NCI-H1436 treated with DMSO at 0.1 percent for 48 hours (cell line): ENCODE measurements at places on chromosomes 7 and 10.

DNA sequence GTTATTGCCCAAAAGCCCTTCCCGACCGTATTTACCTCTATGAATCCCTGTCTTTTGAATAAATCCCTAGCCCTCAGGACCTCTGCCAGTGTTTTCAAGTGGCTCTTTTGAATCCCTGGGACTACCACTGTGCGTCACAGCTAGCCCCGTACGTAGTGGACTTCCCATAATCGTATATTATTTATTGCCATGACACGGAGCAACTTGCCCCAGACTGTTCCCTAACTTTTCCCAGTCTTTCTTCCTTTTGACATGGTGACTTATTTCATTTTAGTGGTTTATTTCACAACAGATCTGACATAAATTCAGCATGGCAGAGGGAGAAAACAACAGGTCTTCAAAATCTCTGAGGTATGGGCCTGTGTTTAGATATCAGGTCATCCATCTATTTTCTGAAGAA, 318.6 kb upstream of the KLF6 start:
- DNase-seq = no peak

DNA sequence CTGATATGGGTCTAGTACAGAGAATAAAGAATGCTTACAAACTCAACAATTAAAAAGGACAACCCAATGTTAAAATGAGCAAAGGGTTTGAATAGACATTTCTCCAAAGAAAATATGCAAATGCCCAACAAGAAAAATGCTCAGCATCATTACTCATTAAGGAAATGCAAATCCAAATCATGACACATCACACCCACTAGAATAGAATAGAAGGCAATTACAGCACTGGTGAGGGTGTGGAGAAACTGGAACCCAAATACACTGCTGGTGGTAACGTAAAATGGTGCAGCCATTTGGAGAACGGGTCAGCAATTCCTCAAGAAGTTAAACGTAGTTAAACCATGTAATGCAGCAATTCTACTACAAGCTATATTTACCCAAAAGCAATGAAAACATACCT, 53.8 kb downstream of the KDM7A start:
- no peak for DNase-seq

- no peak for DNase-seq
Observed at GRCh38 chr10:95646160-95646559, 10.4 kb downstream of the ALDH18A1 start.

GRCh38 chr10:119174109-119174508, 4.5 kb downstream of the PRDX3 start:
- no peak for DNase-seq
